HS-27A (cell line): ENCODE measurements at places on chromosomes 4 and X.
A peak's percentile ranks its signal among the peaks of the same experiment; 100 is the strongest.

DNA sequence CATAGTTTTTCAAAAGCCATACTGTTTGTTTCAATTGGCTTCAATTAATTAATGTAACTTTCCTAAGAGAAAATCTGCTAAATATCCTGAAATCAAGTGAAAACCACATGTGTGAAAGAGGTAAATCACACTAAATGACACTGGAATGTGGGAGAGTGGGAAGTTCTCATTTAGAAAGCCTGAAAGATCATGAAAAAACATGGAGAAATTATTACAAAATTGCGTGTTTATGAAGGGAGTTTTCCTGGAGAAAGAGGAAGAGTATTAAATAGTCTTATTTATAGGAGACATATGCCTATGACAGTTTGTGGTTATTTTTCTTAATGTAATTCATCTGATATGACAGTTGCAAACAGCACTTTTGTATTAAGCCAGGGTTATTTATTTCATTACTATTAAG is 183.7 kb downstream of the DKK2 start:
- DNase-seq: no peak

DNA sequence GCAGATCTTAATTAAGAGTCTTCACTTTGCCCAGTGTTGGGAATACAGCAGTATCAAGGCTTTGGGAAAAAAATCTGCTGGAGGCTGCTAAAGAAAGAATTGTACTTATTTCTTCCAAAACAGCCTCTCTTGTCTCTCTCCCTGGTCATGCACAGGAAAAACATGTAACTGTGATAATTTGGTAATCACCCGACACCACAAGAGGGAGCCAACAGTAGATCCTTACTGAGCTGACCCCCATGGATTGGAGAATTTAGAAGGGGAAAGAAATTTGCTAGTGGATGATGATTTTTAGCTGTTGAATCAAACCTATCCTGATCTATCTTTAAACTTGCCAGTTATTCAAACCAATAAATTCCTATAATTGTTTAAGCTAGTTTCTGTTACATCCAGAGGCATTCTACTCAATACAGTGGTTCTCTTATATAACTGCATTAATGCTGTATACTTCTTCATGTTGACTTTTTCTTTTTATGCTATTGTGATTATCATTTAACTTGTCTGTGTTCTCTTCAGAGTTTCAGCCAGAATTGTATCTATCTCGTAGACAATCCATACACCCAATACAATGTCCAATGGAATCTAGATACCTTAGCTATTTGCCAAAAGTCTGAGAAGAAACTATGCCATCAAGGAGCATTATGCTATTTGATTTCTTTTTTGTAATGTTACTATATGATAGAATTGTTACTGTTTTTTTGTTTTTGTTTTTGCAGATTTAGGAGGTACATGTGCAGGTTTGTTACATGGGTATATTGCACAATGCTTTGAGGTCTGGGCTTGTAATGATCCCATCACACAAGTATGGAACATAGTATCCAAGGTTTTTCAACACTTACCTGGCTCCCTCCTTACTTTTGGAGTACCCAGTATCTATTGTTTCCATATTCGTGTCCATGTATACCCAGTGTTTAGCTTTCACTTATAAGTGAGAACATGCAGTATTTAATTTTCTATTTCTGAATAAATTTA is 31.3 kb upstream of the ARHGEF38 start:
- DNase-seq: peak; percentile 12

GRCh38 chr4:64465263-64465662 is 56.0 kb upstream of the TECRL start:
- no peak for DNase-seq

DNA sequence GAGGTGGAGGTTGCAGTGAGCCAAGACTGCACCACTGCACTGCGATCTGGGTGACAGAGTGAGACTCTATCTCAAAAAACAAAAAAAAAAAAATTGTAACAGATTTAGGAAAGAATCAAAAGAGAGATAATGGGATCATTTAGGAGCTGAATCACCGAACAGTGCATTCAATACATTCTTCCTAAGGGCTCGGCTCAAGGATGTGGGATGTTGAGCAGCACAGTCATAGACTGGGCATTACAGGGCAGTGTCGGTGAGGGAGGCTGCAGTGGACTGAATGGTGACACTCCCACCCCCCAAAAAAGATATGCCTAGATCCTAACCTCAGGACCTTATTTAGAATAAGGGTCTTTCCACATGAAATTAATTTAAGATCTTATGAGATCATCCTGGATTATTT is 70.0 kb downstream of the EVC2 start:
- DNase-seq: peak; percentile 81

GRCh38 chr4:52572936-52573485 is 86.1 kb downstream of the USP46 start:
- DNase-seq: peak; percentile 50

GRCh38 chr4:87949961-87950360 is 25.6 kb upstream of the SPP1 start:
- DNase-seq: peak; percentile 31

GRCh38 chr4:176814770-176815169 is 22.0 kb upstream of the VEGFC start:
- DNase-seq: no peak

GRCh38 chrX:134935276-134935675 is 55.5 kb upstream of the SMIM10 start:
- DNase-seq: no peak

- DNase-seq: no peak
Observed at GRCh38 chr4:125393825-125394224, 79.1 kb downstream of the FAT4 start.

- DNase-seq: no peak
Observed at GRCh38 chr4:154491341-154492271, at the start of gene DCHS2. Gene DCHS2, minus strand, starts transcription at chr4:154491799. Its CDS starts 444 bp downstream, at chr4:154491355.

DNA sequence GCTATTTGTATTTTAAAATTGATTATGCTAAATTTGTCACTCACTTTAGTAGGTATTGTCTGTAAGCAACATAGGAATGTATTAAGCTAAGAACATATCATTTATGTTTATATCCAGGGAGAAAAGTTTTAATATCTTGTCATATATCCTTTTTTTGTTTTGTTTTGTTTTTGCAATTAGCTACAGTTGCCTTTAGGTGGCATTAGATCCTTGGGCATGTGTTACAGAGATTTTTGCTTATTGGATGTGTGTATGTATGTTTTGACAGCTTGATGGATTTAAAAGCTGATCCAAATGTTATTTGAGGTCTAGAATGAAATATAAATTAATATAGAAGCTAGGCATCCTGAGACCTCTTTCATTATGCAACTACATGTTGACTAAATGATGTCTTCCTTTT is 36.1 kb upstream of the OTUD4 start:
- no peak for DNase-seq

GRCh38 chr4:886244-886643 is 45.9 kb downstream of the GAK start:
- no peak for DNase-seq

GRCh38 chr4:76841026-76841425 is 56.9 kb downstream of the SOWAHB start:
- no peak for DNase-seq

DNA sequence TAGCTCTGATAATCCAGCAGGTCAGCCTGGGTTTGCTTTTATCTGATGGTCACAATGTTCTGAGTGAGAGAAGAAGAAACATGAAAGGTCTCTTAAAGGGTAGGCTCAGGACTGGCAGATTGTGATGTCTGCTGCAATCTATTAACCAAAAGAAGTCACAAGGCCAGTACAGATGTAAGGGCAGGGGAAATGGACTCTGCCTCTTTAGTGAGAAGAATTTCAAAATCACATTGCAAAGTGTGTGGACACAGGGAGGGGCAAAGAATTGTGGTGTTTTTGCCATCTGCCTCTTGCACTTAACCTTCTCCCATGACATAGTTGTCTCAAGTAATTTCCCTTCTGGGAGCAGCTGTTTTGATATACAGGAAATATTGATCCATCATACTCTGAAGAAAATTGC is 40.9 kb downstream of the IL1RAPL1 start:
- no peak for DNase-seq

DNA sequence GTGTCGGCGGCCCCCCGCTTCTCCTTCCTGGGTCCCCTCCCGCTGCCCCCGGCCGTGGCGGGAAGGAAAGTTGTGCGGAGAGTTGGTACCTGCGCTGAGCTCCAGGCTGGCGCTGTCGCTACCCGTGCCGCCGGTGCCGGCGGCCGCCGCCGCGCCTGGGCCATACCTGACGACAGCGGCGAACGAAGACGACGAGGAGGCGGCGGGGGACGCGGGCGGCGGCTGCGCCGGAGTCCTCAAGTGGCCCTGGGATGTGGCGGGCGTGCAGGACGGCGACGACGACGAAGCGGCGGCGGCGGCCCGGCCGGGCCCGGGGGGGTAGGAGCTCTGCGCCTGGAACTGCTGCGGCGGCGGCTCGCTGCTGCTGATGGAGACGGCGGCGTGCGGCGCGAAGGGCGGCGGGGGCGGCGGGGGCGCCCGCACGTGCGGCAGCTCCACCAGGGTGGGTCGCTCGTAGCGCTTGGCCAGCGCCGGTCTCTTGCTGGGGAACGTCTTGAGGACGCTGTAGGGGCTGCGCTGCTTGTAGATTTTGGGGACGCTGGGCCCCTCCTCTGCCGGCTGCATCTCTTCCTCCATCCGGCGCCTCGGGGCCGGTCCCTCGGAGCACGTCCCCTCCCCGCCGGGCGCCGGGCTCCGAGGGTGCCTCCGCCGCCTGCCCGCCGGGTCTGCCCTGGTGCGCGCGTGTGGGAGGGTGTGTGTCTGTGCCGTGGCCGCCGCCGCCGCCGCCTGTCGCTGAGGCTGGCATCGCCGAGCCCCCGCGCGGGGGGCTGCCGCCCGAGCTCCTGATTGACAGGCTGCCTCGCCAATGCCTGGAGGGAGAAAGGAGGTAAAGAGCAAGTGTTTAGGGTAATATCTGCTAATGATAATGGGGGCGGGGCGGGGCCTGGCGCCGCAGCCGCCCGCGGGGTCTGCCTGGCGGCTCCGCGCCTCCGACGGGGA is 618 bp downstream of the BEND4 start:
- no peak for DNase-seq

GRCh38 chr4:181559637-181560036 is 683.6 kb upstream of the TENM3 start:
- DNase-seq: no peak

DNA sequence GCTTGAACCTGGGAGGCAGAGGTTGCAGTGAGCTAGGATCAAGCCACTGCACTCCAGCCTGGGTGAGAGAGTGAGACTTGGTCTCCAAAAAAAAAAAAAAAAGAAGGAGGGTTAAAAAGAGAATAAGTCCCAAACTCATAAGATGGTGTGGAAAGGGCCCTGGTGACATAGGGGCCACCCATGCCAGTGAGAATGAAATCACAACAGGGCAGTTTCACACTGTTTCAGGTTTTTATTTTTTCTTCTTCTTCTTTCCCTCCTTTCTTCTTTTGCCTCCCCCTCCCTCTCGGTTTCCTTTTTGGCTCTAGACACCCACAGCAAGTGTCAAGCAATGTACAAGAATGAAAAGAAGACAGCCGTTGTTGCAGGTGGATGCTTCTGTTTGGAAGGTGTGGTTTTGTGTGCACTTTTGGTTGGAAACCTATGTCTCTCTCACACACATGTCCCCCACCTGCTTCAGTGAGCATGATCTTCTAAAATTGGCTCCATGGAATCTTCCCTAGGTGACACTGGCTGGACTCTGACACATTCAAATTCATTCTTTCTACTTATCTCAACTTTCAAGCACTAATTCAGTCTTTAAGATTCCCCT is 14.4 kb upstream of the TLR8 start:
- DNase-seq: no peak

DNA sequence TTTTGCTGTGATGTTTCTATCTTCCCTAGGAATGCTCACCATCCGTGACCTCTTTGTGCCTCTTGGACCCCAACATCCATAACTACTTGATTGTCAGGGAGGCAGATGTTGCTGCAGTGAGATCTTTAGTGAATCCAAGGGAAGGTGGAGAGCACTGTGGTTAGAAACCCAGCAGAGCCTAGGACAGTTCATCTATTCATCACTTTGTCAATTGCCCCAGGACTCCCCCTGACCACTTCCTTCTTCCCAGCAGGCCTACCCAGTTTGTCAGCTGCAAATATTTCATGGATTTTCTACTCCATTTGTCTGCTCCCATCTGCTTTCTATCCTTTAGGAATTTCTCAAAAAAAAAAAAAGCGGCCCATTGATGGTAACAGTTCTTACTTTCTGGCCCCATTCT is 942.8 kb downstream of the PCDH7 start:
- DNase-seq: no peak

GRCh38 chr4:89538886-89539285 is 231.3 kb upstream of the GPRIN3 start:
- no peak for DNase-seq

GRCh38 chr4:113053883-113054282 is 4.4 kb downstream of the ANK2 start:
- no peak for DNase-seq

DNA sequence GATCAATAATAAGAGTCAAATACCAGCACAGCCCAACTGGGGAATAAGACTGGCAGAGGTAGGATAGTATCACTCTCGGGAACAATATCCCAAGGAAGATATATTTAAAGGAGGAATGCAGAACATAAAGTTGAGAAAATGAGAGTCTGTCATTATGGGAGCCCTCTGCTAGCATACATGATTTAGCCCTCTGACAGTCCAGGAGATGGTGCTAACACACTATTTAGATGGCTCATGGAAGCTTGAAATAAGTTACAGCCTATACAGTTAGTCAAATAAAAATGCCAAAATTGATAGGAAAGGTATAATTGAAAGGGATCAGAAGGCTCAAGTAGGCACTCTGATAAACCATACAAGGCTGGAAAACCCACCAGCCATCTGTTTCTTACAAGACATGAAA is 201.0 kb upstream of the NEIL3 start:
- no peak for DNase-seq

- no peak for DNase-seq
Observed at GRCh38 chr4:83320548-83320947, 14.1 kb downstream of the HPSE start.

GRCh38 chr4:52173470-52174045 is 122.5 kb downstream of the SPATA18 start:
- no peak for DNase-seq

GRCh38 chr4:95478679-95479078 is 70.1 kb downstream of the UNC5C start:
- no peak for DNase-seq

DNA sequence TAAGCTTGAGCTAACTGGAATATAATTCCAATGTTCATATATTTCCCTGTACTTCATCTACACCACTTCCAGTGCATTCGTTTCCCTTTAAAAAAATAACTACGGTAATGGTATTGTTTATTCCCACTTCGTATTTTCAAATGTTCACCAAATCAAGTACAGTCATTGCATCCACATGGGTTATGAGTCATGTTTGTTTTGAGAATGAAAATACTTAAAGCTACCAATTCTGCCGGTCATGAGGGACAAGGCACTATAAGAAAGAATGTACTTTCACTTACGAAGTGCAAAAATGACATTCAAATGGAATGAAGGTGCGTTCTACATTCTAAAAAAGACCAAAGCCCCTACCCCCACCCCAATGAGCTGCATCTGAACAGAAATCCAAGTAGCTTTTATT is 174.4 kb upstream of the FGF13 start:
- DNase-seq: no peak

- DNase-seq: no peak
Observed at GRCh38 chr4:144644368-144645101, 1.4 kb upstream of the HHIP start.
